ENCODE measurements at places on chromosomes 5 and 9. TPM values are rescaled to one million over a fixed set of nuclear protein-coding genes. Genes with fewer than 3 reads are reported as not detected.

DNA sequence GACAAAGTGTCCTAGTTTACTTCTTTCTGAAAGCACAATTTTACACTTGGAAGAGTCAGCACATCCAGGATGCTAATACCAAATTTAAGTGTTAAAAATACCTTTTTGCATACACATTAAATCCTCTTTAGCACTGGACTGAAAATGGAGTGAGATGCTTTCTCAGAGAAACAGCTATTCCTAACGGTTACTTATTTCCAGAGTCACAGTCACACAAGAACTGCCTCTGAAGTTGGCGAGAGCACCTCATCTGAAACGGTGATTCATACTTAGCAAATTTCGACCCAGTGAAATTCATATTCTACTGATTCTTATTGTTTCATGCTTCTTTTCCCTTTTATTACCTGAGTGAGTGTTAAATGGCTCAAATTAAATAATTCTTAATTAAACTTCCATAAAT lies 12.2 kb downstream of the CDH18 start:
- no peak for DNase-seq

DNA sequence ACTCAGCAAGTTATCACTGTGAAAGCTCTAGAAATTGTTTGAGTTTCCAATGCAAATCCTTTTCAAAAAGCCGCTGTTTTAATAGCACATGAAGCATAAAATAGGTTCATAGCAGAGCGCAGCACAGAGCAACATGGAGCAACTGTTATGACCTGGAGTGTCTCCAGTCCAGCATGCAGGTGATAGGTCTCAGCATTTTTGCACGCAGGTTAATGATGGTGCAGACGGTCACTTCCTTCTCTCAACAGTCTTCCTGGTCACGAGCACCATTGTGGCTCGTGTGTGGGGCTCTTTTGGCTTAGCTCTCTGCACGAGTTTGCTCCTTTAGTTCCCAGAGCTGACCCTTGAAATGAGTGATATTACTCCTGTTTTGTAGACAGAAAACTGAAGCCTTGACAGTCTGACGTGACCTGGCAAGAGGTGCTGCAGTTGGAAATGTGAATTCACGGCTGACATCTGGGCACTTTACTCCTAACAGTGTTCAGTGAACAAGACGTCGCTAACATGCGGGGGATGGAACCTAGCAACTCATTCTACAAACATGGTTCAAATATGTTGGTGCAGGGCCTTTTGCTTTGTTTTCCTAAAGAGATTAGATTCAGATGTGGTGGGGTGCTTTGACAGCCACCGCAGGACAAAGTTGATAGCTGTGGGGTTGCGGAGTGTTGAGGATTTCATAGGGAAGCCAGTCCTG lies 10.0 kb downstream of the TENT4A start:
- DNase-seq: no peak

- no peak for DNase-seq
Measured at GRCh38 chr5:155772009-155772662, 554.8 kb upstream of the SGCD start.

GRCh38 chr5:36683821-36684434 lies 77.5 kb downstream of the SLC1A3 start:
- DNase-seq: no peak

Gene MYO10
- 42.9 TPM for total RNA-seq
